ENCODE measurements at places on chromosomes 6 and 20.

- DNase-seq, result no peak
These were observed 19.2 kb upstream of the FYN start for GRCh38 chr6:111892431-111892830.

DNA sequence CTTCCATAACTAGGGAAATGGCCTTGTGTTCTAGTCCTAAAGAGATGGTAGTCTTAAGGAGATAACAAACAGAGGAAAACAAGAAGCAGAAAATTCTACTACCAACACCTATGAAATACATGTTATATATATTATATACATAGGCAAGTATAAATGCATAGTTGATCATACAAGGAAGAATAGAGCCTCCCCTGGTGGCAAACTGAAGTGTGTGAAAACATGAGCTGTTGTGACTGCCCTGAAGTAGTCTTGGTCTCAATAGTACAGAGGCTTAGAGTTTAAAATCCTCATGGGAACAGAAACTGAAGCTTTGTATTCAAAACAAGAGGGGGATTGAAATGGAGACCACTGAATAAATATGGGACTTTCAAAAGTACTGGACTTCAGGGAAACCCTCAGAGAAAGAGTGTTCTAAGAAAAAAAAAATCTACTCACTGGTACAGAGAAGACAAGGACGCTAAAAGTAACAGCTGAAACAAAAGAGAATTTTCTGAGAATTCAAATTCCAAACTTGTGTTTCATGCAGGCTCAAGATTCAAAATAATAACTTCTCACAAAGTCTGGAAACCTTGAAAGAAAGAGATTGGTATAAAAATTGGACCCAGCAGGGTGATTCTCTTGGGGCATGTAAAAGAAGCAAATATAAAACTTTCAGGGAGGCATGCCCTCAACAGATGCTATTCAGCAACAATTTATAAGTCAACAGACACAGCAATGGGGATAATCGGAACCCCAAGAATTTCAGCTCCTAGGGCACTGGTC, 59.7 kb upstream of the SAMD3 start:
- no peak for DNase-seq

DNA sequence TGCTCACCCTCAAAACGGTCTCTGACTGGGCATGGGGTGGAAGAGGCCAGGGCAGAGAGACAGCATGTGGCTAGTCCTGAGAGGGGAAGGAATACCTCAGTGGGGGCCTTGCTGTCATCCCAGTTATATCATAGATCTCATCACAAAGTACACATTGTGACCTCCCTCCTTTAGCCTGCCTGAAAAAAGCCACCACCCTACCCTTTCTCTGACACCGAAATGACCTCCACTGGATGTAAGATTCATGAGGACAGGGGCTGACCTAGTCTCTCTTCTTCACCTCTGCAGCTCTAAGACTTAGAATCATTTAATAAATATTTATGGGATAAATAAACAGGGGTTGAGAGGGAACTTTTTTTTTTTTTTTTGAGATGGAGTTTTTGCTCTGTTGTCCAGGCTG, at the start of gene C20orf173:
Gene C20orf173 (minus strand): TSS at position 101 of the 400 bp plus-strand sequence. CDS start 279 bp downstream, outside the sequence.
- no peak for DNase-seq

DNA sequence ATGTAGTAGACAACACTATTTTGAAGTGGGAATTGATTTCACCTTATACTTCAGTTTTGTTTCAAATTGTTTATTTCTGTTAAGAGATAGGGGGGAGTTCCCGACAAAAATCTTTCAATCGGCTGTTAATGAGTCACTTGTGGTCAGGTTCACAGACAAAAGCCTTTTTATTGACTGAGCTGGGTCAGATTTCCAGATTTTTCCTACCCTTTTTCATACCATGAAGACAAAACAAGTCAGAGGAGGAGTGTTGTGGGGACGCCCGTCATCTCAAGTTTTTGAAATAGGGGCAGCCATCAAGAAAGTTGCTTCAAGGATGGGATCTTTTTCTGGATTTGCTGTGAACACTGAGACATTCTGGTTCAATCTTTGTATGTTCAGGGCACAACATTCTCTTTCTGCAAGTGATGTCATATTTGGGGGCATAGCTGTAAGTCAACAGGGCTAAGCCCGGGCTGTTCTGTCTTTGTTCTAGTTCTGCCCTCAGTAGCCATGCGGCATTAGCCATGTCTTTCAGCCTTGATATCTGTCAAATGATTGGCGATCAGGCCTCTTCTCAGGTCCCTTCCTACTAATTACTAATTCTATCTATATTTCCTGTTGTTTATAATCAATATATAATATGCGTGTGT, 496.0 kb upstream of the MARCKS start:
- no peak for DNase-seq

DNA sequence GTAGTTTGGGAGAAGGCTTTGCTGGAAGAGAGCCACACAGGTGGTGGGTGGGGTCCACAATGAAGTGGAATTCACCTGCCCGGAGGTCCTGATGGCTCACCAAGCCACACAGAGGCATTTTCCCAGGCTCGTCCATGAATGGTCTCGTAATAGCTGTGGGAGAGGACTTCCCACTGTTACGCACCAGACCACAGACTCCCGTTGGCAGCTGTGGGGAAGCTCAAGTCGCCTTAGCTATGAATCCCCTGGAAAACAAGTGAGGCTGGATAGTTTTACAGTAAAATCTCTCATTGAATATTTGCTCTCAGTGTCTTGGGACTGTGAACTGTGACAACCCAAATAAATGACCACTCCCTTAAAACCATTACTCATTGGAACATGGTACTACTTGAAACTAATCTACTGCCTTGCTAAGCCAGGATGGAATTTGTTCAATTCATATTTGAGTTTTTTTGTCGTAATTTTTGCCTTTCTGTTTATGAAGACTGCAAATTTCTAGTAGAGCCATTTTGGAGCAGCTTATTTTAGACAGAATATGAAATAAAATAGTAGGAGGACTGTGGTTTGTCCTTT, 79.4 kb downstream of the JAG1 start:
- DNase-seq, result no peak

GRCh38 chr6:163892824-163893561, 478.5 kb downstream of the QKI start:
- no peak for DNase-seq

DNA sequence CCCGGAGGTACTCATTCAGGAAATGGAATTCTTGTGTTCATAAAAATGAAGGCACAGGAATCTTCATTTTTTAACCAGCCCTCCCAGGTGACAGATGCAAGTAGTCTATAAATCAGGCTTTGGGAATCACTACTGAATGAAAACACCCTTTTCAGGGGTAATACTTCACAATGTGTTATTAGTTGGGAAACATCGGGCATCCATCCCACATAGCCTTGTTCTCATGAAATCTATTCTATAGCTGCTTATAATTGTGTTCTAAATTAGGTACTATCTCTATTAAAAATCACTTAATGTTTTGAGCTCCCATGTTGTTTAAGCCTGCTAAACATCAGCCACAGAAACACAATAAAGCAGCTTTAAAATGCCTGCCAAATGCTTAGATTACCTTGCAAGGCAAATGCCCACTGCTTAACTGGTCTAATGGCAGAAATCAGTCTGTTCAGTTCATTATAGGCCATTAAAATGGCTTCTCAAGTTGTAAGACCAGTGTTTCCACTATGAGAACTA, 94.9 kb downstream of the L3MBTL3 start:
- DNase-seq, result no peak

GRCh38 chr20:34562641-34563040, 4.1 kb downstream of the MAP1LC3A start:
- DNase-seq, result no peak

DNA sequence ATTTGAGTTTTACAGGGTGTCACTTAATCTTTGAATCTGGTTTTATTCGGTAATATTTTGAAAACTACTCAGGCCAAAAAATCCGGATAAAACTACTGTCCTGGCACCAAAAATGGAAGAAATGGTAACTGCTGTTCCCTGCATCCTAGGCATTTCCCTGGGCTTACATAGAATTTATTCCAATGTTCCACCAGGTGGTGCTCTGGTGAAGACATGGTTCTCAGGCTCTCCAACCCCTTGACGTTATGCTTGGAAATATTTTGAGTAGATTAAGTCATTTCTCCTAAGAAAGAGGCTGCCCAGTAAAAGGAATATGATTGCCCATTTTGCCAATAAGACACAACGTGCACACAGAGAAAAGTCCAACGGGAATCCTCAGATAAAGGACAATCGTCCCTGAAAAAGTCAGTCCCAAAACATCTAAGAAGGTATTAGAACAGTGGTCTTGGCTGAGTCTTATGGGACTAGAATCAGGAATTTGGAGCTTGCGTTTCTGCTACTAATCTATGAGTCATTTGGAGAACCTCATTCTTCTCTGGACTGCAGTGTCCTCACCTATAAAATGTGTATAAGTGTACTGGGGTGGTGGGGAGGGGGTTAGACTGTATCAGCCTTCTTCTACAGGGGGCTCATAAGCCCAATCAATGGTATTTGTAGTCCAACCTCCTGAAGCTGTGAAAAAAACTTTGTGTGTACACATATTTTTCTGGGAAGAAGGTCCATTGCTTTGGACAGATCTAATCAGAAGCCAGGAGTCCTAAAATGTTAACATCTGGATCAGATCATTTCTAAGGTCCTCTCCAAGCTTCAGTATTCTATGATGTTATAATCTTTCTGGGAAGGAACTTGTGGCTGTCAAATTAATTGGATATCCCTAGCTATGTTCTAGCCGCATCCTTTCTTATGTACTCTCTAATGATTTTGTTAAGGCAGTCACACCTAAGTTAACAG, 131.0 kb upstream of the BMP2 start:
- no peak for DNase-seq

DNA sequence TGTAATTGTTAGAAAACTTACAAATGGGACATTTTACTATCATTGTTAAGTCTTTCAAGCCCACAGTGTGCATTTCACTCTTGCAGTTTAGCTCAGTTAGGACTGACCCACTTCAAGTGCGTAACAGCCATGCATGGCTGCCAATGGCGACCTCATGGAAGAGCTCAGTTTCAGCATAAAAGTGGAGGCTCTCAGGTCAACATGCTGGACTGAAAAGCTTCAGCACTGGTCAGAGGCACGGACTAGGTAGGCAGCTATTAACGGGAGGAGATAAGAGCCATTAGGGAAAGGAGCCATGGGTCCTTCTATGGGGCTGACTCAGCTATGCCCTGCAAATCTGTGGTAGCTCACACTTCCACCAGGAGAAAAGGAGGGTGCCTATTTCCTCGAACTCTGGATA, 101.8 kb downstream of the TTLL2 start:
- DNase-seq, result no peak

GRCh38 chr20:19416627-19417026, 204.2 kb downstream of the SLC24A3 start:
- DNase-seq, result no peak

Data from stimulated activated CD8-positive, alpha-beta memory T cell treated with anti-CD3 and anti-CD28 coated beads, Interleukin-4, amount 100 ng/mL, for 1 hour (primary cell).